Lower lobe of right lung (tissue), 2 donors: ENCODE measurements at places on chromosomes 4 and X.

DNA sequence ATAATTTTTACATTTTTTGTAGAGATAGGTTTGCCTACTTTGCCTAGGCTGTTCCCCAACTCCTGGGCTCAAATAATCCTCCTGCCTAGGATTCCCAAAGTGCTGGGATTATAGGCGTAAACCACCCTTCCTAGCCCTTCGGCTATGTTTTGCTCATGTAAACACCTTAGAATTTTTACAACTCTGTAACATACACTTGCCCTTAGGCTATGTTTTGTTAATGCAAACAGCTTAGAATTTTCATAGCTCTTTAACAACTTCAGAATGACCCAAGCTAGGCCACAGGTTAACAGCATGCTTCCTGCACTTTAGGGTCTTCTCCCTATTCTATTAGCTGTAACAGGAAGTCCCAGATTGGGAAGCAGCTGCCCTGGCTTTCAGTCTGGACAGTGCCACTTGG, 24.2 kb downstream of the KLHL15 start:
- DNase-seq: no peak

DNA sequence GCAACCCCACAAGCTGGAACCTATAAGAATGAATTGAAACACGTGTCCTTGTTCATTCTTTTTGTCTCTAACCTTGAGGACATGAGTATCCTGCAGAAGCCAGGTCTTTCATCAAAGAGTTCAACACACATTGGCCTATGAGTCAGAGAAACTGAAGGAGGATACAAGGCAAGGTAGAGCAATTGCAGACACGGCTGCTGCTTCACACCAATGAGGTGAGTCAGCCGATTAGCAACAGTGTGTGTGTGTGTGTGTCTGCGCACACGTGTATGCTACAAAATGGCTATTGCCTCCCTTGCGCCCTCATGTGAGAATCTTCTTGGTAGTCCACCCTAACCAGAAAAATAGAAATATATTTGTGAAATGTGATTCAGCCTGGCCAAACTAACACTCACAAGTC, 1477.7 kb upstream of the IGFBP7 start:
- DNase-seq: no peak

DNA sequence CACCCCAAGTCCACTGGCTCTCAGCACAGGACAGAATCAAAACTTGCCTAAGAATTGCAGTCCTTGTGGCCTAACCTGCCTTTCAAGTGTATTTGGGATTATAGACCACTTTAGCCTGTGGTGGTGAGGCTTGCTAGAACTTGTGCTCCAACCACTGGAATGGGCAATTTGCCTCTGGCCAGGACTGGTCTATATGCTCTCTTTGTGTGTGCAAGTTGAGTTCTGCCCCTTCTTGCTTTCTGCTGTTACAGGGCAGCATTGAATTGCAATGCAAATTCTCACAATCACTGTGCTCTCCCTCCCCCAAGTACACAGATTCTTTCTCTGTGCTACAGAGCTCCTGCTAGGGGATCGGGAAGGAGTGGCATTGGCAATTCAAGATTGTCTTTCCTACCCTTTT, 233.6 kb upstream of the DIPK2B start:
- DNase-seq: no peak

GRCh38 chr4:1183985-1184773, 11.8 kb upstream of the SPON2 start:
- DNase-seq: no peak

- DNase-seq: no peak
Measured at GRCh38 chrX:39445336-39445735, 644.1 kb downstream of the MID1IP1 start.

- no peak for DNase-seq
Measured at GRCh38 chr4:26351685-26352084, 30.9 kb downstream of the RBPJ start.

DNA sequence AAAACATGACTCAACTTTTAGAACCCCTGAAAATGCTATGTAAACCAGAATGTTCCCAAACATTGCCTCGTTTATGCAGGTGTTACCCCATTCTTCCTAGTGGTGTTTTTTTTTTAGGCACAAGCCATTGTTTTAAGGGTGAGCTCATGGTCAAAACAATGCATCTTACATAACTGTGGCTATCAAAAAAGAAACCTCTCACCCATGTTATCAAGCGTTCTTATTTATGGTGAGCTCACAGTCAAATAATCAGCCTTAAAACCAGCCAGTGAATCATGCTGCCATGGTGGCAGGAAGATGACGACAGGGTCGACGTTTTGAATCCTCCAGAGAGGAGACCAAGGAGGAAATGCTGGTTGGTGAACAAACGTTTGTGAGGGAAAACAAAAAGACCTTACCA, 195.2 kb downstream of the KDR start:
- no peak for DNase-seq

DNA sequence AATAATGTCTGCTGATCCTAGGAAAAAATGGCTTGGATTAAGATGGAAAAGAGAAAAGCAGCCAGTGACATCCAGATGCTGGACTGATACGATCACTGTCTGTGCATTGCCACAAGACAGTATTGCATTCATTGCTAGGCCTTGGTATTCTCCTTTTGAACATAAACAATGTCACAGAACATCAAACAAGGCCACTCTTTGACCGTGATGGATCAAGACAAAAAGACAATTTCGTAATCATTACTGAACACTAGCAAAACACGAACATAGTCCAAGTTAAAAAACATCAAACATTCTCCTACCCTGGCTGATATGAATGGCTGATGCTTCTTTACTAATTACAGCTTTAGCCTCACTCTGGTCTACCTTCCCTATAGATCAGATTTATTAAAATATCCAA, 374.1 kb upstream of the CXorf51B start:
- no peak for DNase-seq

DNA sequence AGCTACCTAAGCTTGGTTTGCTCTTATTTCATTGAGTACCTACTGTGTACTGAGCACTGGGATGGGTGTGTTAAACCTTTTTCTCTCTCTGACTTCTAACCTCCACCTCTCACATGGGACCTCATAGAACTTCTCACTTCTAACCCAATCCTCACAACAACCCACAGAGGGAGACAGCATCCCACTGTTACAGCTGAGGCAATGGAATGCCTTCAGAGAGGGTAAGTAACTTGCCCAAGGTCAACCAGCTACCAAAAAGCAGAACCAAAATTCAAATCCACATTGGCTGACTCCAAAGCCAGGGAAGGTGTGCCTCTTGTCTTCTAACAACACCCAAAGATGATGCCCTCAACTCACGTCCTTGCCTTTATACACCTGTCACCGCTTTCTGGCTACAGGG, 5.4 kb downstream of the SEL1L3 start:
- no peak for DNase-seq

DNA sequence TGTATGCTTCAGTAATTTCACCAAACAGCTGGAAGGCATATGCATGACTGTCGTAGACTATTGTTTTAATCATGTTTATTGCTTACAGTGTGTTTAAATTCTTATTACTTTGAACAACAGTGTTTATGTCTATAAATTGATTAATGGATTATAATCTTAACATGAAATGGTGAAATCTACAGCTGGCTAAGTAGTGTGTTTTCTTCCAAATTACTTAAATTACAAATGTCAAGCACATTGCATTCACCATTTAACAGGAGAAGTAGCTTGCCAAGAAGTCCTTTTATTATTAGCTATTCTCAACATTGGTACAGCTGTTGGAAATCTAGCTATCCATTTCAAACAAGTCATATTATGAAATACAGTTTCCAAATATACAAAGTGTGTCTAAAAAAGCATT, 849.3 kb upstream of the PCDH10 start:
- no peak for DNase-seq

DNA sequence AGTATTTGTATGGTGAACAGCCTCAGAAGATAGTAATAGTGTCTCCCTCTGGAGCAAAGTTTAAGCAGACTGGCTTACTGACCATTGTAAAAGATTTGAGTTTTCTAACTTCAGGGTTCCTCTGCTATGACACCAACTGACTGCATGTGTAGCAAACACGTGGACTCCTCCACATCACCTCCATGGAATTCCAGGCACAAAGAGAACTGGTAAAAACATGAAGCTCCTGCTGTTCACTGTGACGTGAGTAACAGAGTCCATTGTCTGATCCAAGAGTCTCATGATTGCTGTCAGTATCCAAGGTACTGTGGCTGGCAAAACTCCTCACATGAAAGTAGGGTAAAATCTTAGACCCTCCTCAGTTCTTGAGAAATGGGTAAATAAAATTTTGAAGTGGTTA, 107.6 kb upstream of the FAM9B start:
- no peak for DNase-seq

GRCh38 chr4:121358473-121358872, 22.3 kb downstream of the QRFPR start:
- DNase-seq: no peak

GRCh38 chrX:132750331-132751062, 207.9 kb downstream of the HS6ST2 start:
- DNase-seq: no peak

DNA sequence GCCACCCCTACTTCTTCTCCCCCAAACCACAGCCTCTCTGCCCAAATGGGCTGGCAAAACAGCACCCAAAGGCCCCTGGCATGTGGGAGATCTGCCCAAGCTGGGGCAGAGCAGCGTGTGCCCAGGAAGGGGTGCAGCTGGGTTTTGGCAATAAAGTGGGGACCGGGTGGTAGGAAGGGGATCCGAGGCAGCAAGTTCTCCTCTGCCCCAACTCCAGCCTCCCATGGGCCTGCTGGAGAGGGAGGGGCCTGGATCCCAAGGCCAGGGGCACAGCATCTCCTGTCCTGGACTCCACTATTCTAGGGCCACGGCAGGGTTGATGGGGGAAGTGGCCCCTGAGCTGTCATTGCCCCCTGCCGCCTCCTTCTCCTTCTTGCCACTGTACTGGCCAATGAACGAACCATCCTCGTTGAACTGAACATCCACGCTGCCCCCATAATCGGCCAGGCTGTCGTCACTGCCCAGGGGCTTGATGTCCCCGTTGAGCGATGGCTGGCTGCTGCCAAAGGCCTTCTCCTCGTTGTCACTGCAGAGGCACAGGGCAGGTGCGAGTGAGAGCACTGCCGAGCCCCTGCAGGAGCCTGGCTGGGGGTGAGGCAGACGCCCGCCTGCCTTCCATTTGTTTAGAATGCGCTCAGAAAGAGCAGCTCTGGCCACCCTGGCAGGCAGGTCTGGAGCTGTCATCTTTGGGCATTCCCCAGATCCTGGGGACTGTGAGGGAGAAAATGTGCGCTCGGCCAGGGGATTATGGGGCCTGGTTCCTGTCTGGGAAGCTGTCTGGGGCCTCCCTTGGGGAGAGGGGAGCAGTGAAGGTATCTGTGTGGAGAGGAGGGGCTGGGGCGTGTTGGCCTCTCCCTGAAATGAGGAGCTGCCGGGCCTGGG, 23.4 kb downstream of the L1CAM start:
- no peak for DNase-seq

DNA sequence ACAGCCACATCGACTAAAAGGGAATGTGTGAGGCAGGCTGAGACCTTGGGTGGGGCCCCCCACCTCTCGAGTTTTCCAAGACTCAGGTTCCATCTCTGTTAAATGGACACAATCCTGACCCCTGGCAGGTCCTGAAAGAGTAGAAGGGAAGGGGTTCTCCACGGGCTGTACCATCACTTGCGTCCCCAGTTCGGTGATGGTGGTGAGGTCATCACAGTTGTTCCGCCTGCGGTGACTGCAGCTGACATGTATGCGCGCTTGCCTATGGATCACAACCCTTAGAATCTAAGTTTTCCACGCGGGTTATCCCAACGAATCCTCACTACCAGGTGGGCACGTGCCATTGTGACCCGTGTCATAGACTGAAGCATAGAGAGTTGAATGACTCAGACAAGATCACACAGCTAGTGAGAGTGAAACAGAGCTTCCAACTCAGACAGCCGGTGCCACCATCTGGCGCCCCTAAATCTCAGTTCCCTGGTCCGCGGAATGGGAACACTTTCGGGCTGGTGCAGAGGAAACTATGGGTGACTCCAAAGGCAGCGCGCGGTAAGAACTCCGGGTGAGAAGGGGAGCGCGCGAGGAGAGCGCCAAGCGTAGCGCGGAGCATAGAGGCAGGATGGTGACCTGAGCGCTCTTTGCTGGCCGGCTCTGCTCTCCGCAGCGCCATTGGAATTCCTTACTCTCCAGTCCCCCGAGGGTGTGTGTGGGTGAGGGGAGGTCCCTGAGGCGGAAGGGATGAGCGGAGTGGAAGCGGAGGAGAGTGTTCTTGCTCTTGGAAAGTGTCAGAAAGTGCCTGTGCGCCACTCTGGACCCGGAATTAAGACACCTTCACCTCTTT, 10.5 kb downstream of the MSX1 start:
- no peak for DNase-seq

DNA sequence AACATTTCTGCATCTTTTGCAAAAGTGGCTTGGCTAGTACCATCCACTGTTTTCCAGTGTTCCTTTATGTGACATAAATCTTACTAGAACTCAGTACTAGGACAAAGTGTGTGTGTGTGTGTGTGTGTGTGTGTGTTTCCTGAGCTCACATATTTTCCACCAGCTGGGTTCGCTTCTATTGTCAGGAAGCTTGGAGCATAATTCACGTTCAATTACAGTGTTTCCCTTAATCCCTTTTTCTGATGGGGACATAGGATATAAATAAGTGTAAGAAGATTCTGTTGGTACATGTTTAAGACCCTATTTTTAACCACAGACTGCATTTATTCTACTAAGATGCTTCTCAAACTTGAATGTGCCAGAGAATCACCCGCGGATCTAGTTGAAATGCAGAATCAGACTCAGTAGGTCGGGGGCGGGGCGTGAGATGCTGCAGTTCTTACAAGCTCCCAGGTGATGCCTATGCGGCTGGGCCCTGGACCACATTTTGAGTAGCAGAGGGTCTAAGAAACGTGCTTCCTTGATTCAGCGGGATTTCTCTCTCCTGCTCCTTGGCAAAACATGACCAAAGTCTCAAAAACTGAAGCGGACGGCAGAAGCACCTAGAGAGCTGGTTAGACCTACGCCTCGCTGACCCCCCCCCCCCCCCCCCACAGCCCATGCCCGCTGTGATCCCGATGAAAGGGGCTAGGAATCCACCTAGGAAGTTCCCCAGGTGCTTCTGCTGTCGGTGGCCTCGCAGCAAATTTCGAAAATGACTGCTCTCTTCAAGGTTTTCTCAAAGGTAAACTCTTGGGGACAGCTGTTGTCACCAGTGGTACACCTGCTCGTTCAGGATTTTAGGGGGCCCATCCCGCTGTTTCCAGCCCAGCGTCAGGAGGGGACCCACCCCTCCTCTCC, 797 bp downstream of the CD99L2 start:
- peak; percentile 54 for DNase-seq

DNA sequence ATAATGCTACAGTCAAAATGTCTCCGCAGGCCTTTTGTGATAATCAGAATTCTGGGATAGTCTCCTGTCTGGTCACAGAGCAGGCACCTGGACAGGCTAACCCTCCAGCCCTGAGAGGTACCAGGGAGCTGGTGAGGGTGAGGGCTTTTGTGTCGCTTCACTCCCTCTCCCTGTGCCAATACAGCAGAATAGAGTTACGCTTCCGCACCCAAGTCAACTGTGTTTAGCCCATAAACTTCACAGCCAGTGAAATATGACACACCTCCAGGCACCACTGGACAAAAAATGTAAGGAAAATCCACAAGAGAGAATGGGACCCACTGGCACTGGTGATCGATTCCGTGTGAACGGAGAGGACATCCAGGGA, 1.3 kb downstream of the GAK start:
- DNase-seq: no peak
